ENCODE measurements at places on chromosomes 3 and 15.

- no peak for DNase-seq
Observed at GRCh38 chr15:37108381-37109167, 8.2 kb upstream of the MEIS2 start.

DNA sequence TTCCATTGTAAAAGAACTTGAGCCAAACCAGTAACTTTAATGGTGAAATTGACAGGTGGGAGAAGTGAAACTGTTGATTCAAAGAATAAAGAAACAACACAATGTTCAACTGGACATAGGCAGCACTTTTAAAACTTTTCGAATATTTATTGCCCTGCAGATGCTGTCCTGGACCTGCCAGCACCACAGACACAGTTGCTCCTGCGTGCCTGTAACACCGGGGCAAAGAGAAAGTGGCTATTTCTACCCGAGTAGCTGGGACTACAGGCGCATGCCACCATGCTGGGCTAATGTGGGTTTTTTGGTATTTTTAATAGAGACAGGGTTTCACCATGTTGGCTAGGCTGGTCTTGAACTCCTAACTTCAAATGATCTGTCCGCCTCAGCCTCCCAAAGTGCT, 7.4 kb downstream of the IL5RA start:
- DNase-seq: no peak

GRCh38 chr15:72764656-72765055, 18.9 kb downstream of the ADPGK start:
- no peak for DNase-seq

- DNase-seq: no peak
Observed at GRCh38 chr3:22244761-22245521, 493.9 kb upstream of the ZNF385D start.

GRCh38 chr3:54939557-54940300, 11.9 kb upstream of the LRTM1 start:
- no peak for DNase-seq
